ENCODE measurements at places on chromosomes 3 and 15. TPM values are rescaled to one million over a fixed set of nuclear protein-coding genes. Genes with fewer than 3 reads are reported as not detected.

Gene LZTFL1
- 15.6 TPM for total RNA-seq

Gene VWA5B2
- 0.40 TPM for total RNA-seq

Gene SPESP1
- total RNA-seq, result not detected

Gene ANKUB1
- total RNA-seq, result 0.06 TPM

Gene GOLGA8F
- total RNA-seq, result not detected

Gene CMTM7
- 41.7 TPM for total RNA-seq

Gene ARNT2
- 18.7 TPM for total RNA-seq

Gene FBXW12
- total RNA-seq, result not detected

Gene SCAANT1
- total RNA-seq, result not detected
